ENCODE measurements at places on chromosomes 1 and 21.

- DNase-seq = no peak
Measured at GRCh38 chr1:240293706-240294105, 202.0 kb downstream of the FMN2 start.

GRCh38 chr1:9844106-9844505 is 20.3 kb upstream of the CLSTN1 start:
- no peak for DNase-seq

DNA sequence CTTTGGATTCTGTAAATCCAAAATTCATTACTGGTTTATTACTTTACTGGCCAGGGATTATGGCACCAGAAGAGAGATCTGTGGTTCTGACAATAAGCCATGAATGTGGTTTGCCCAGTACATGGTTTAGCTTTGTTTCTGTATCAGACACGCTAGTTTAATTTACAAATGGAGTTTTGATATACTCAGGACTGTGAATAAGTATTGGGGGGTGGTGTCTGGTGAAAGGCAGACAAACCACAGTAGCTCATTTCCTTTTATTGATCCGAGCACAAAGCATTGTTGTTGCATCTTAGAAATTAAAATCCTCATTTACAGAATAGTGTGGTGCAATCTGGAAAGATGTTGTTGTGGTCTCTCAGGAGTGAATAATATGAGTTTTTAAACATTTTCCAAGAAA is 96.0 kb downstream of the ST6GALNAC3 start:
- no peak for DNase-seq

DNA sequence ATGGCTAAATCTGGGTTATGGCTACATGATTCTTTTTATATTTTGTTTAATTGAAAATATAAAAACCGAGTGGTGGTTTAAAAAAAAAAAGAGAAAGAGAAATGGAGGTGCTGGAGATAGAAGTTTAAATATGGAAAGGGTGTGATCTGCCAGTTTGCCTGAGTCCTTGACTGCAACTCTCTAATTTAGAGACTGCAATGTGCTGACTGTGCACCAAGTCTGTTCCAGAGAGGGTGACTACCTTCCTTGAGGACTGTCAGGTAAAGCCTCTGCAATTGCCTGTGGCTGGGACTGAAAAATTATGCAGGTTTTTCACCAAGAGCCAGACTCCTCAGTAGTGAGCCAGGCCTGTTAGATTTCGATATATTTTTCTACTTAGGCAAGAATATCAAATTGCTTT is 1326.3 kb downstream of the BRINP3 start:
- DNase-seq = no peak

GRCh38 chr1:194846488-194846887 is 1660.1 kb upstream of the B3GALT2 start:
- no peak for DNase-seq

- no peak for DNase-seq
Measured at GRCh38 chr1:245261786-245262185, 107.0 kb downstream of the KIF26B start.

DNA sequence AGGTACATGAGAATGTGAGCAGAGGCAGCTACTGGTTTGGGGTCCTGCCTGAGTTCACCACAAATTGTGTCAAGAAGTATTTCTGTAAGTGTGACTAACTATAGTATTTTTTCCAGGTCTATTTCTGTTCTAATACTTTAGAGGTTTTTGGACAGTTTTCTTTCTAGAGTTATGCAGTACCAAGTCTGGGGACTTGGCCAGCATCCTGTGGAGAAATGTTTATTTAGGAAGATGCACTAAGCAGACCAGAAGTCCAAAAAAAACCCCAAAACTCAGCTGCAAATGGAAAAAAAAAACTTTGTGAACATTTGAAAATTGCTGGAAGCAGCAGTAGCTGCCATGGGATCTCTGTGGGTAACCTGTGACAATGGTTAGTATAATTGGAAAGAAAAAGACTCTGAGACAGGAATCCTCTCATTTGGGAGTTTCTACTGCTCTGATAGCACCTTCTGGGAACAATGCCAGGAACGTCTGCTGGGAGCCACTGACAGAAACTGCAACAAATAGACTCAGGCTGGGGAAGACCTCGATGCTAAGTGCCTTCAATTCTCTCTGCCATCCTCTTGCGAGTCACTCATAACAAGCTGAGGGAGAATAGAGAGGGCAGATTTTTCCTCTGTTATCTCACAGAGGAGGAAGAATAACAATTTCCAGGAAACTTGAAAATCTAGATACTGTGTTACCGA is 37.6 kb downstream of the OR10R2 start:
- DNase-seq = no peak

DNA sequence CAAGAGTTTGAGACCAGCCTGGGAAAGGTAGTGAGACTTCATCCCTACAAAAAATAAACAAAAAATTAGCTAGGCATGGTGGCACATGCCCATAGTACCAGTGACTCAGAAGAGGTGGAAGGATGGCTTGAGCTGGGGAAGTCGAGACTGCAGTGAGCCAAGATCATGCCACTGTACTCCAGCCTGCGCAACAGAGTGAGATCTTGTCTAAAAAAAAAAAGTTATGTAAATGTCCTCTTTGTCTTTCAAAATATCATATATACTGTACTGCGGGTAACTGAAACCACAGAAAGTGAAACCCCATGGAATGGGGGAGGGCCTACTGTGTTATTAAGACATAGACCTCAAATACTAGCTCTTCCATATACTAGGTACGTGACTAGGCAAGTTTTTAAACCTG is 20.8 kb downstream of the ACADM start:
- DNase-seq = no peak

Measured in NCI-H2107 (cell line).